ENCODE measurements at places on chromosomes 4 and X.

GRCh38 chr4:39502019-39502663 is 25.1 kb downstream of the UGDH start:
- DNase-seq, result no peak

DNA sequence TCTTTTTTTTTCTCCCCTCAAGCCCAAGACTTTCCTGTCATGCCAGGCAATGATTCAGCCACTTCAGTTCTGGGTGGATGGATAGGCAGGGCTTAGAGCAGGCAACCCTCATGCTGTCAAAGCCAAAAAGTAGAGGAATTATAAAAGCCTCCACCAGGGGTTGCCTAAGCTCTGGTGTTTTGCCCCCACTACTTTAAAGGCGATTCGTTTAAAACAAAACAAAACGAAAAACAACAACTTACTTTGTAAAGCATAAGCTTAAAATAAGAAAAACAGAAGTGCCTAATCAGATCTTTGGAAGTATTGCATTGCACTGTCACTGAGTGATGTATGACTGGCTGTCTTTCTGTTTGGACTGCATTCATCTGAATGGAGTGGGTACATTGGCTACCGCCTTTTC is 5.3 kb upstream of the IDS start:
- no peak for DNase-seq

DNA sequence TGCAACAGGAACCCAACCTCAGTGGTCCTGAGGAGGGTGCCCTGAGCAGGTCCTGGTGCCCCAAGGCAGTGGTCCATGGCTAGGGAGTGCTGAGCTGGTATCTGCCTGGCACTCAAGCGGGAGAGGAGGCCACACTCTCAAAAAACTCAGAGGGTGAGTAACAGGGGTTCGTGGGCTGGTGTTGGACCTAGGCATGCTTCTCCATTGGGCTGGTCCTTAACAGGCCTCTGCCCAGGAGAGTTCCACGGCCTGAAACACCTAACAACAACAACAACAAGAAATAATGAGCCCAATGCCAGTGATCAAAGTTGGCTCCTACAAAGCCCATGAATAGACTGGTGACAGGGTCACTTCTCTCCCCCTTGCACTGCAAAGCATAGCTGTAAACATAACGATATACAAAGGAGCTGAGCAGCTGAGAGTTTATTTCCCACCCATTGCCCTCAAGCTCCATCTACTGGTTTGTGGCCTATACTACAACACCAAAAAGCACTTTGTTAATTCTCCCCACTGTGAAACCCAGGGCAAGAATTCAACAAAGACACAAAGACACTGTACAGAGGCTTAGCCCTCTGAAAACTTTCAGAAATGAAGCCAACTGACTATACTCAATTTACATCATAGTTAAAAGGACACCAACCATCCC is 736.1 kb upstream of the ADGRL3 start:
- DNase-seq, result no peak

DNA sequence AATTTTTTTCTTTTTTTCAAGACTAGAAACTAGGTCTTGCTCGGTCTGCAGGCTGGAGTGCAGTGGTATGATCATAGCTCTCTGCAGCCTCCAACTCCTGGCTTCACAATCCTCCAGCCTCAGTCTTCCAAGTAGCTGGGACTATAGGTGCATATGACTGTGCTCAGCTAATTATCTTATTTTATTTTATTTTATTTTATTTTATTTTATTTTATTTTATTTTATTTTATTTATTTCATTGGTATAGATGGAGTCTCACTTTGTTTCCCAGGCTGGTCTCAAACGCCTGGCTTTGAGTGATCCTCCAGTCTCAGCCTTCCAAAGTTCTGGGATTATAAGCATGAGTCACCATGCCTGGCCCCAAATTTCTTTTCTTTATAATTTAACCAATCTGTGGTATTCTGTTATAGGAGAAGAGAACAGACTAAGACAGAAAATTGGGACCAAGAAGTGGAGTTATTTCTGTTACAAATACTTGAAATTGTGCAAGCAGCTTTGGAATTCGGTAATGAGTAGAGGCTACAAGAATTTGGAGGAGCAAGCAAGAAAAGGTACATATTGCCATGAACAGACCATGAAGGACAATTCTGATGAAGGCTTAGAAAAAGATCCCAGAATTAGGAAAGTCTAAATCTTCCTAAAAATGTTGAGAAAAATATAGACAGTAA is 4.0 kb upstream of the PRDM5 start:
- DNase-seq, result no peak

- no peak for DNase-seq
Observed at GRCh38 chr4:120724656-120725055, 197.9 kb downstream of the PRDM5 start.

GRCh38 chrX:138858951-138859350 is 147.4 kb upstream of the FGF13 start:
- no peak for DNase-seq

DNA sequence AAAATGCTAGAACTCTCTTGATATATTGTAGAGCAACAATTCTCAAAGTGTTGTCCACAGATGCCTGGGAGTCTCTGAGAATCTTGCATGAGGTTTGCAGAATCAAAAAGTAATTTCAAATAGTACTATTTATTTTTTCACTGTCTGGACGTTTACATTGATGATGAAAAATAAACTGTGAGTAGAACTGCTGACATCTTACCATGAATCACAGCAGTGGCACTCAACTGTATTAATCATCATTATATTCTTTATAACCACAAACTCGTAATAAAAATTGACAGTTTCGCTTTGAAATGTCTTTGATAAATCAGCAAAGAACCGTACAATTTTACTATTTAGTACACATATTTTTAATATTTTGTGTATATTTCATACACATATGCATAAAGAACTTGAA is 94.5 kb downstream of the NAF1 start:
- DNase-seq, result no peak

DNA sequence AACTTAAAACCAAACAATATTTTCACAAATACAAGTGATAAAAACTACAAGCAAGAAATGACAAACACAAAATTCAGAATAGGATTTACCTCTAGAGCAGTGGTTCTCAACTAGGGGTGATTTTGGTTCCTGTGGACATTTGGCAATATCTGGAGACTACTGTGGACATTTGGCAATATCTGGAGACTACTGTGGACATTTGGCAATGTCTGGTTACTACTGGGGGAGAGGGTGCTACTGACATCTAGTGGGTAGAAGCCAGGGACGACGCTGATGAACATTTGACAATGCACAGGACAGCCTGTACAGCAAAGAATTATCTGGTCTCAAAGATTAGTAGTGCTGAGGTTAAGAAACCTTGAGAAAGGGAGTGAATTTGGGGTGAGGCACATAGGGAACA is 169.8 kb downstream of the CLCN4 start:
- no peak for DNase-seq

GRCh38 chr4:54855191-54855854 is 197.6 kb downstream of the KIT start:
- DNase-seq, result no peak

DNA sequence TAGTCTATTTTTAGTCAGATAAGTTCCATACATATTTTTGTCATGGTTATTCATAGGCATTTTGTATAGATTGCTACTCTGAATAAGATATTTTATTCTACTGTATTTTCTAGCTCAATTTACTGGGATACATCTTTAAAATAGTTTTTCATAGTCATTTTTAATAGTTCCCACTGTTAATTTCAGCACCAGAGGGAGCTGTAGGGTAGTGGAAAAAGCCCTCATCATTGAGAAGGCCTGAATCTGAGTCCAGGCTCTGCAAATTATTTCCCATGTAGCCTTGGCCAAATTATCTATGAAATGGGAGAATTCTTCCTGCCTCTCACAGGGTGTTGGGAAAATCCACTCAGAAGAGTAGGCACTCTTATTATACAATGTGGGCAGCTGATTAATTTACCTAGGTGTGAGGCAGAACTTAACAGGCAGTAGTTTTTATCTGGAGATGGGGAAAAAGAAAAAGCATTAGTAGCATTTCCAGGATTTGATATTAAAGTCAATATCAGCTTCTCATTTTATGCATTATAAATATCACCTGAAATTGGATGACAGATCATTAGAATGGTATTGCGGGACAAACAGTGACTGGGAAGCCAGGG is 102.9 kb upstream of the PAQR3 start:
- DNase-seq, result no peak

DNA sequence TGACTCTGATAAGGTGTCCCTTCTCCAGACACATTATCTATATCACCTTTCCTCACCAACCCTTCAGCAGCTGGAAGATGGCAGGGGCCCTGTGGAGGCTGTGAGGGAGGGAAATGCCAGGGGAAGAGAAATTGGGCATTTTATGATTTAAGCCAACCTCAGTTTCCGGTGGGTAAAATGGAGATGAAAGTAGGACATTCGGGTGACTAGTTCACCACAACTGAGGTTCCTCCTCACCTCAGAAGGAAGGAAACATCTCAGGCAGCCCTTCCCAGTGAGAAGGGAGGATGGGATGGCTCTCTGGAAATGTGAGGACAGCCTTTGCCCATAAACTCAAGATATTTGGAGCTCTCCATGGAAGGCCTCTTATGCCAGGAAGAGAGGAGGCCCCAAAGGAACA is 251.5 kb downstream of the MID1IP1 start:
- DNase-seq, result no peak

GRCh38 chr4:76637712-76638361 is 202.8 kb downstream of the SHROOM3 start:
- DNase-seq, result no peak

- no peak for DNase-seq
Observed at GRCh38 chr4:131091896-131092295, 1995.9 kb downstream of the C4orf33 start.

GRCh38 chr4:140136509-140136908 is 17.5 kb downstream of the MAML3 start:
- DNase-seq, result no peak

DNA sequence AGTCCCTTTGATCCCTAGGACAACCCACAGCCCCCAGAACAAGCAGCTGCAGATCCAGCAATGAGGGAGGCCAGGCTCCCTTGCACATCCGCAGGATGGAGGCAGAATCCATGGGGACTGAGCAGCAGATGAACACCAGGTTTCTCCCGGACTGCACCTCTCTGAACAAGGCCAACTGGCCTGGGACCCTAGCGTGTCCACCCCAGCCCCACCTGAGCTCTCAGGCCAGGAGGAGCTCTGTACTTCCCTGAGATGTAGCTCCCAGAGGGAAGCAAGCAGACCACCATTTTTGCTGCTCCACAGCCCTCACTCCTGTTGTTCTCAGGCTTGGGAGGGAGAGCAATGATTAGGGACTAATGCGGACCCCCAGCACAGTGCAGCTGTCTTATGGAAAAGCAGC is 1195.8 kb downstream of the PCDH18 start:
- DNase-seq, result no peak

DNA sequence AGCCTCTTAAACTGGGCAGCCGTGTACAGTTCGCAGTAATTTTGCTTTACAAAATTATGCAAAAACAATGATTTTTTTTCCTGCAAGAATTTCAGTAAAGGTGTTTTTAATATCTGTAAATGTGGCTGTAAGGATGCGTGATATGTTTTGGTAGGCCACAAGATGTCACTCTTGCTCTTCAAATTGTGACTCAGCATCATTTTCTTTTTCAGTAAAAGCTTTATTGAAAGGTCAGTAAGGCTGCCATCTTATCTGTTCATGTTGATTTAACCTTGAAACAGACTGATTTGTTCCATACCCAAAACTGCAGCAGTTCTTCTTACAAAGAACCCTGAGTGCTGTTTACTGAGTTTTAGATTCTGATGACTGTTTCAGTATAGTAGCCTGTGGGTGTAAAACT is 39.9 kb downstream of the TXLNG start:
- no peak for DNase-seq

GRCh38 chr4:27088491-27088890 is 227.8 kb downstream of the STIM2 start:
- DNase-seq, result no peak

GRCh38 chrX:109880629-109881028 is 122.3 kb upstream of the TMEM164 start:
- DNase-seq, result no peak

DNA sequence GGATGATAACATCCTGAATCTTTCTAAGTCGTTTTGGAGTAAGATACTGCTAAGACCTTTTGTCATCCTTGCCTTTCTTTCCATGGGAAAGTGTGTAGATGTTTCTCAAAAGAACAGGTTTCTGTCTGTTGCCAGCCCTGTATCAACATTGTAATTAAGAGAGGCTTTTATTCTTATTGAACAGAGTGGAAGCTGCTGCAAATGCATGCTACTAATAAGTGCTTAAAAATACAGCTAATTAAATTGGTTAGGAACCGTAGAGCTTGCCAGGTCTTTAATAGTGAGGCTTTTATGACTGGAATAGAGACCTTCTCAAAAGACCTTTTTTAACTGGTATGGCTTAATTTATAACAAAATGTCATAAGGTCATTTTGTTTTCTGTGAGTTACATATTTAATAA is 34.4 kb downstream of the INTU start:
- DNase-seq, result no peak

Measured in activated T-cell treated with anti-CD3 and anti-CD28 coated beads, Interleukin-2, amount 50 U/mL, for 72 hours (primary cell).